ENCODE measurements at places on chromosomes 2 and 18.

- peak; percentile 33 for DNase-seq
Observed at GRCh38 chr18:74468547-74469061, 11.5 kb upstream of the DIPK1C start.

DNA sequence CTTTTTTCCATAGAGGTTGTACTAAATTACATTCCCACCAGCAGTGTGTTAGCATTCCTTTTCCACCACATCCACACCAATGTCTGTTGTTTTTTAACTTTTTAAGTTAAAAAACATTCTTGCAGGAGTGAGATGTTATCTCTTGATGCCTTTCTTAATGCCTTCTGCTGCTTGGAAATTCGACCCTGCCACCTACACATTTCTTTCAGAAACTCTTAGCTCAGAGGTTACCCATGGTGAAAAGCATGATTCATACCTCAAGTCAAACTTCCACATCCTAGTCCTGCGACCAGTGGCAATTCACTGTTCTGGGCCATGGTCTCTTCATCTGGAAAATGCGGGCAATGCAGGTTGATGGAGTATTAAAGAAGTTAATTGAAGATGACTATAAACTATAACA lies 12.7 kb upstream of the HNMT start:
- peak; percentile 43 for DNase-seq

GRCh38 chr2:116754381-116755101 lies 1060.0 kb upstream of the DDX18 start:
- no peak for DNase-seq

DNA sequence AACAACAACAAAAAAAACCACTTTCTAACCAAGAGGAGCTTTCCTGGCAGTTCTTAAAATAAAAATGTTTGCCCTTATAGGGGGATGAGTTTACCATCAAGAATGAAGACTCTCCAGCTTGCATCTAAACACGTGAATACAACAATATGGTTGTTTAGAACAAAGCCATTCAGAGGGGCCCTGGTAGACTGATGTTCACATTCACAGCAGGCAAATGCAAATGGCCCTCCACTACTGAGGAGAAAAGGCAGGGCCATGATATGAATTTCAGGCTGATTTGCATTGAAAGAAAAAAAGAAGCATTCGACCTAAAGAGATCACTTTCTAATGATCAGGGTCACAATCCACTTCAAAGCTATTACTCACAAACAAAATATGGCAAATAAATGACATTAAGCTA lies 65.3 kb upstream of the OTOS start:
- peak; percentile 7 for DNase-seq

DNA sequence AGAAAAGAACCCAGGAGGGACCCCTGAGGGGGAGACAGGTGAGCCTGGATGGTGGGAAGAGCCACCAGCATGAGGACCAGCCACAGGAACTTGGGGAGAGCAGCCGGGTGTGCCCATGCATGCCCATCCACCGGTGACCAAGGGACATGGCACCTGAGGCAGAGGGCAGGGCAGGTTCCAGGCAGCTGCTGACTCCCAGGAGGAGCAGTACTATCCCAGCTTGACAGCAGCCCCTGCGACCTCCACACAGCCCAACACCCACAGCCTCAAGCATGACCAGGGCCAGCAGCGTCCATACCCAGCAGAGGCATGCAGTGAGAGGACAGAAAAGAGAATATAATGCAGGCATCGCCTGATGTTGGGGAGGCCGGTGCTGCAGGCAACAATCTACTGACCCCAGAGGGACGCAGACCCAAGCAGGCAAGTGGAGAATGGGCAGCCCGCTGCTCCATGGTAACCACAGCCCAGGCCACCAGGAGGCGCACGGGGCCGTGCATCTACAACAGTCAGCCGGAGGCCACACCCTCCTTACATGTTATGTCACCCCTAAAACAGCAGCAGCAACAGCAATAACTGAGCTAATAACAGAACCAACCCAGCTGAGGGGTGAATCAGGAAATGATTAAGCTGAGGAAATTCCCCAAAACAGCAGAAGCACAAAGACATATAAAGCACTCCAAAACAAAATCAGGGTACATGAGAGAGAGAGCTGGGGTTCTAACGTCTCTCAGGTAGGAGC lies 44.1 kb downstream of the ANKMY1 start:
- peak; percentile 90 for DNase-seq

GRCh38 chr2:140567734-140568133 lies 1563.1 kb downstream of the LRP1B start:
- peak; percentile 59 for DNase-seq

DNA sequence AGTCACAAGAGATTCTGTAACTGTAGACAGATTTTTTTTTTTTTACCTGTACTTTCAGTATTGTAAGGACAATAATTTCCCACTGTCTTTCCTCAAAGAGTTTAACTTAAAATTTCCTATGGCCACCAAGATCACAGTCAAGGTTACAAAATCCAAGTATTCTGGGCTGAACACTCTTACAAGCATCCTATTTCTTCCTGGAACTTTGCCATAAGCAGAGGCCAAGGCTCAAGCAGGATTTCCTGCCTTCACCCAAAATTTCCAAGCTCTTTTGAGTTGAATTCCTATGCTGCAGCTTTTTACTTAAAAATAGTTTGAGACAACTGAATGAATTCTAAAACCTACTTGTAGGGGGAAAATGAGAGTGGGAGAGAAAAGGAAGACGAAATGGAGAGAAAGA lies 299.4 kb downstream of the ZNF516 start:
- no peak for DNase-seq

DNA sequence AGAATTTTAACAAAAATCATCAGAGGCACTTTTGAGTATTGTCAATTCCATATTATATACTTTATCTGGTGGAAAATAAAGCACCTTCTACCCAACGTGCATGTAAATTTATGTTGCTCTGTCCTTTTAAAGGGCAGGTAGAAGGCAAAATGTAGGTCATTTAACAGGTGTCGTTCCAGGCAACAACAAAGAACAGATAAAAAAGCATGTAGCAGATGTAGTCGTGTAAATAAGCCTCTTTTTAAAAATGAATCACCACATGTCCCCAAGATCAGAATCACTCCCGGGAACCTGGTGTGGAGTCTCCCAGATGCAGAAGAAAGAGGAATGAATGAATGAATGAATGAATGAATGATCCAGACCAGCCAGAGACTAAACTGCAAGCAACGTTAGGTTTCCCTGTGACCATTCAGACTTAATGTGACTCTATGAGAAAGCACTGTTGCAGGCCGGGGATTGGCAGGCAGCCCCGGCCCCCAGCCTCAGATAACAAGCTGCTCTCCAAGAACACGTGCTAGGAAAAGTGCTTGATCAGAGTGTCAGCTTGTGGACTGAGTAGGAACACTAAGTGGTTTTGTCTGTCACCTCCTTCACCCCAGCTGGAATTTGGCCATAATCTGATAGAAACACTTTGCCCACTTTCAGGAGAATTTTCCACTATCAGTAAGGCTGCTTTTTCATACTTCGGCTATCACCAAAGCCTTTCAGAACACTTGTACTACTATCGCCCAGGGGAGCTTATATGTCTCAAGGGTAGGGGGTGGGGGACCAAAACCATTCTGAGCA lies 100.6 kb downstream of the CDK15 start:
- DNase-seq: no peak

- peak; percentile 43 for DNase-seq
Observed at GRCh38 chr2:11343650-11344341, 640 bp downstream of the ROCK2 start.

GRCh38 chr18:78607221-78607620 lies 372.4 kb upstream of the SALL3 start:
- DNase-seq: no peak

DNA sequence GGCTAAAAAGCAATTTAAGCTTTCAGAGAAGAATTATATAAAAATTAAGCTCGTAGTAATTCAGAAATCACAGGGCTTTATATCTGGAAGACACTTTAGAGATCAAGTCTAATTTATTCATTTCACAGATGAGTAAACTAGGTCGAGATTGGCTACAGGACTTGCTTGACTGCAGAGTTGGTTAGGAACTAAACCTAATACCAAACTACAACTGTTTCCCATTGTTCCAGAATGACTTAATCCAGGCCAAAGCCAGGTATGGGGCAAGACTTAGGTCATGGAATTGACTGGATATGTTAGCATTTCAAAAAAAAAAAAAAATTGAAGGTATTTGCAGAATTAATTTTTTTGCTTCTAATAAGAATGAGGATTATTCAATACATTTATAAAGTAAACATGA lies 146.1 kb downstream of the RIT2 start:
- DNase-seq: no peak

DNA sequence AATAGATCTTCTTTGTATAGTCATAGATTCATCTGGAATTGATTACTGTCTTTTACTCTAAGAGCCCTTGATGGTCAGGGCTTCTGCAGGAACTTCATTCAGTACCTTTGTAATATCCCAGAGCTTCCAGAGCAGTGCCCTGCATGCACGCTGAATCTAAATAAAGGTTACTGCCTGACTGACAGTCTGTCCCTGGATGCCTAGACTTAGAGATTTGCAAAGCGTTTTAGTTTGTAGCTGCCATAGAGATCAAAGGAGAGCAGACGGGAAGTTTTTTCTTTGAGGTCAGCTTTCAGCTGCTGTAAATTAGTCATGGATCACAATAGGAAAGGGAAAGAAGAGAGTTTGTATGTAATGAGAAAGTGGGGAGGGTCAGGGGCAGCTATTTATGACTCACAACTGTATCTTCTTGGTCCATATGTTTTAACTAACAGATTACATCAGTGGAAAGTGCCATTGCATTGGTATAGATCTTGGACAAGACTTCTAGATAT lies 45.2 kb upstream of the NYAP2 start:
- DNase-seq: peak; percentile 23

DNA sequence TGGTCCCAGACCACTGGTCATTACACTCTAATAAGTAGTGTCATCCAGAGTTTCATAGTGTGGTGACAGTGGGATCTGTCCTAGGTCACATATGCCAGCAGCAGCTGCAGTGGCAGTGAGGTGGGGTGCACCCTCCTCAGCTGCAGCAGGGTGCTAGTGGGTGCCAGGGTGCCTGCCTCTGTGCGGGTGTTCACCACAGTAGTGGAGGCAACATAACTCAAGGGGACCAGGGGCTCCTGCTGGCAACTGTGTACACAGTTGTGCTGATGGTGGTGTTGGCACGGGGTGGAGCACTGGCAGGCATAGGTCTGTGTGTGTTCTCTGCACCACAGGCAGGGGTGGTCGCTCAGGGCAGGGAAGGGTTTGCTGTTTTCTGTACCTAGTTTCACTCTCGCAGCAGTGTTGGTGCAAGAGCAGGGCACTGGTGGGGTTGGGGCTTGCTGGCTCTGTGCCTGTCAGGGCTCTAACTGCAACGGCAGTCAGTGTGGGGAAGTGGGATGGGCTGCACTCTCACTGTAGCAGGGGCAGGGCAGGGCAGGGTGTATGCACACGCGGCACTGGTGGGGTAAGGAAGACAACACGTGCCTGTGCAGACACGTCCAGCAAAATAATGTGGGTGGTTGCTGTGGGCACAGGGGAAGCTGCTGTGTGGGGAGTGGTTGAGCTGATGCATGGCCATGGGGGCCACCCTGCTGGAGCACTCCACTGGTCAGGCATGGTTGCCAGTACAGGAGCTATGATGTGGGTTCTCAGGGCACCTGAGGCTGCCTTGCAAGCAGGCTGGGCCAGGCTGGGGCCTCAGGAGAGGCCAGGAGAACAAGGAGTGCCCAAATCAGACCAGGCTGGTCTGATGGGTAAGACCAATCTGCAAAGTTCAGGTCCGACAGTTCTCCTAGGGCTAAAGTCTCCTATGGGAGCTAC lies 226.6 kb downstream of the MEIS1 start:
- no peak for DNase-seq

GRCh38 chr2:121649149-121649595 lies at the start of gene CLASP1:
Gene CLASP1 (minus strand): TSS chr2:121649462. CDS start chr2:121605895, 43,567 bp downstream.
- no peak for DNase-seq

- DNase-seq: no peak
Observed at GRCh38 chr2:162720559-162721271, 117.9 kb downstream of the KCNH7 start.

GRCh38 chr2:154329510-154329909 lies 369.0 kb upstream of the KCNJ3 start:
- no peak for DNase-seq

- no peak for DNase-seq
Observed at GRCh38 chr2:175832866-175833265, 169.2 kb downstream of the LNPK start.

DNA sequence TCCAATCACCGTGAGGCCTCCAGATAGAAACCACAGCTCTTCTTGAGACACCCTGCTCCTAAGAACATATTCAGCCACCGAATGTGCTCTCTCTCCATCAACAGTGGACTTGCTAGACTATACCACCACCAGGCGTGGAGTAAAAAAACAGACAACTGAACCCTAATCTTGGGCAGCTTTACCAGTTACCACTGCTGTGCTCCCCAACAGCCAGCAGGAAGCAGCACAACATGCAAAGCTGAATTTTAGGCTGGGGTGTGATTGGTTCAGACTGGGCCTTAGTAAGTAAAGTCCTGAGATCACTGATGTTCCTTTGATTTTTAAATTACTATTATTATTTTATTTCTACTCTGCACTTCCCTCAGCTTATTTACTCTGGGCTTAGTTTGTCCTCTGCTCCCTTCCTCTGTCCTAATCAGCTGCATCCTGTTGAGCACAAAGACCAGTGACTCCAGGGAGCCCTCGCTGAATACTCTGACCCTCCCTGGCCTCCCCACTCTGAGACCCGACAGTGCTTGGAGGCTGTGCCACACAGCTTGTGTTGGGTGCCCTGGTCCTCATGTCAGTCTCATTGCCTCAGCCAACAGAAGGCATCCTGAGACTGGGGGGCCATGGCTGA lies 21.9 kb downstream of the MRPL35 start:
- DNase-seq: peak; percentile 66

All from epithelial cell of esophagus (primary cell).